ENCODE measurements at places on chromosomes 7 and 10.

DNA sequence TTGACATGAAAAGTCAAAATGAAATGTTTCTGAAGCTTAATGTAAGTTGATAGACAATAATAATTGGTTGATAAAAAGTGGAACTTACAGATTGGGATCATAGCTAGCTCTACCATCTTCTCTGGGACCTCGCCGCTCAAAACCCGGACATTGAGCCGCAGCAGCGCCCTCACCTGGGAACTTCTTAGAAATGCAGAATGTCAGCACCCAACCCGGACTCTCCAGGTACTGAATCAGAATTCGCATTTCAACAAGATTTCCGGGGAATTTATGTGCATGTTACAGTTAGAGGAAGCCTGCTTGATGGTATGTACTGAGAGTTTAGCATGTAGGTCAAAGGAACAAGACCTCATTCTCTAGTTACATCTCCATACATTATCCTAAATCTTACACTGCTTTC is 36.7 kb upstream of the ABLIM1 start:
- peak; percentile 16 for DNase-seq

DNA sequence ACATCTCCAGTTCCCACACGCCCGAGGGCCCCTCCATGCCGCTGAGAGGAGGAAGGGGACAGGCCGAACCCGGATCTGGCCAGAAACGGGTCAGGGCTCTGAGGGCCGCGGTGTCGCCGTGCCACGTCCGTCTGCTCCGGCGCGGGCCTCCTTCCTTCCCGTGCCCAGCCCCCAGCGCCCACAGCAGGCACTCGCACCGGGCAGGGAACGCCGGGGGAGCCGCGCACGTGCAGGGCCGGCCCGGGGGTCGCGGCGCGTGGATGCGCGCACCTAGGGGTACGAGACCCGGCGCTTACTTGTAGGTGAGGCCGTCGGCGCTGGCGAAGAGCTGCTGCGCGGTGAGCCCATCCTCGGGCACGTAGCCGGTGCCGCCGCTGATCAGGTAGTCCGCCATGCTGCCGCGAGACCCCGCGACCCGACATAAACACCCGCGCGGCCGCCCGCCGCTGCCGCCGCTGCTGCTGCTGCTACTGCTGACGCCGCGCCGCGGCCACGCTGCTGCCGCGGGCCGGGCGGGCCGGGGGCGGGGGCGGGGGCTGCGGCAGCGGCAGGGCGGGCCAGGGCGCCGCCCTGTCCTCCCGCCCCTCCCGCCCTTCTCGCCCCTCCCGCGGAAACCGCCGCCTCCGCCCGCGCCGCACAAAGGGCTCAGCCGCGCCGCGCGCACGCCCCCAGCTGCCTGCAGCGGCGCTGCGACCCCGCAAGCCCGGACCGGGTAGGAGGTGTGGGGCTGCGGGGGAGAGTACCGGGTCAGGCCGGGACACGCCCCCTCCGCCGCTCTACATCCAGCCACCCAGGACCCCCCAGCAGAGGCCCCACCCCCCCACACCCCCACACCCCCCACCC is 4.1 kb downstream of the IMPDH1 start:
- peak; percentile 54 for DNase-seq

DNA sequence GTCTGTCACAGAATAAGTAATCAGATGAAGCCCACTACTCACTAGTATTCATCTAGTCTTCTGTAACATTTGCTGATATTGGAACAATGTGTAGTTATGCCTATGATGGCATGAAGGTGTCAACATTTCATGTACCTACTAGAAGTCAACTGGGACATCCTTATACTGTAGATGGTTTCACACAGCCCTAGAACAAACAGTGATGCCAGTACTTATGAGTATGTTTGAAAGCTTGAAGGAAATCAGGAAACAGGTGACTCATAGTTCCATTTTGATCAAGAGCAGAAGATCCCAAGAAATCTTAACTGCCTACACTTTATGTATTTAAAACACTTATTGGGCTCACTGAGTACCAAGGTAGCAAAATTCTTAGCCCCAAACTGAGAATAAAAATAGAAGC is 1519.6 kb downstream of the REEP3 start:
- DNase-seq = no peak

- DNase-seq = no peak
These were observed 108.9 kb upstream of the NAMPT start for GRCh38 chr7:106393564-106394251.

- DNase-seq = no peak
These were observed 54.6 kb downstream of the NOD1 start for GRCh38 chr7:30423788-30424505.

DNA sequence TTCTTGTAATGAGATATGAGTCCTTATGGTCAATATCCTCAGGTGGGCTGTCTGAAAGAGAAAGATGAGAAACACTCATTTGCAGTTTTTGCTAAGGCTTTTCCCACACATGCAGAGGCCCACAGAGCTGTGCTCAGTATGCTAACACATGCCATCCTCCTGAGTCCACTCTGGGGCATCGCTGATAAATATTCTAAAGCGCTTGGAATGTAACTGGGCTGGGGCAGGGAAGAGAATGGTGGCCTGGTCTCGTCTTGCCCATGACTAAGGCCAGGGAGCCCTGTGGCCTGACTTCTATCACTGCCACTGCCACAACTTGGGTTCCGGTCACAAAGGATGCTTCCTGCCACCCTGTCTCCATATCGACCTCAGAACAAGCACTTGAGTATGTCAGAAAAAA is 199.7 kb upstream of the FRMD4A start:
- DNase-seq = no peak

- DNase-seq = no peak
These were observed 26.2 kb upstream of the ABLIM1 start for GRCh38 chr10:114684084-114684821.

- DNase-seq = no peak
These were observed 18.5 kb downstream of the MYH16 start for GRCh38 chr7:99290980-99291607.

DNA sequence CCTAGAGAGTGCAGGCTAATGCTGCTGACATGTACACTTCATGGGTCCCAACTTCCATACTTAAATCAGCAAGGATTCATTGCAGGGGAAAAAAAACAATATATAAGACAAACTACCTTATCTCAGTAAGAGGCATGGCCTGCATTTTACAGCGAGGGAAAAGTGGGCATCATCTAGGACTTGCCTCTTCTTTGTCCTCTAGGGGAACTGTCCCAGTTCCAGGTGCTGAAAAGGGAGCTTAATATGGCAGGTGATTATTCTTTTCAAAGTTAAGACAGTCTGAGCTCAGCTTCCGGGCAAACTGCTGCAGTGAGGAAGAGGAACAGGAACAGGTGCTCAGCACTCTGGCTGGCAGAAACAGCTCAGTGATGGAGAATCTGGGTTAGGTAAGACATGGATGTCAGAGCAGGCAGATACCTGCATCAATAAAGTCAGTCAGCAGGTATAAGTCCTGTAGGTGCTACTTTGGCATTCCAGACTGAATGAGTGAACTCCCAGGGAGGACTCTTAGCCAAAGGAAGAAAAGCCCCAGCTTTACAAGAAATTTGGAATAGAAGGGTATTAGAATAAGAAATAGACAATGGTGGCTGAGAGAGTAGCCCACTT is 147.2 kb downstream of the TMEM178B start:
- DNase-seq = no peak

GRCh38 chr10:97207756-97208346 is 22.1 kb upstream of the SLIT1 start:
- no peak for DNase-seq

DNA sequence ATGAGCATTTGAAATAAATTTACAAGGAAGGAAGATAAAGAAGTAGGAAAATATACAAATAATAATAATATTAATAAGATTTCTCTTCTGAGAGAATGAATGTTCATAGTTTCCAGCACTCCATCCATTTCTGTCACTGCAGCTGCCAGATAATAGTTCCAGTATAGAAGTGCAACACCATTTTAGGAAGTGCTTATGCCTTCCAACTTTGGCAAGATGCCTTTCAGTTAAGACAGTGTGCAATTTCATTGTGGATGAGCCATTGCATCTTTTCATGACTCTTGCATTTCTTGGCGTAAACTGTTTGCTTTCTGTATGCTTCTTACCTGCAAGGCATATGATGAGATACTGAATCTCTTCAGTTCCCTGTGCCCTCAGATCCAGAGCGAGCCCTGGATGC is 185.0 kb downstream of the PDE1C start:
- no peak for DNase-seq

DNA sequence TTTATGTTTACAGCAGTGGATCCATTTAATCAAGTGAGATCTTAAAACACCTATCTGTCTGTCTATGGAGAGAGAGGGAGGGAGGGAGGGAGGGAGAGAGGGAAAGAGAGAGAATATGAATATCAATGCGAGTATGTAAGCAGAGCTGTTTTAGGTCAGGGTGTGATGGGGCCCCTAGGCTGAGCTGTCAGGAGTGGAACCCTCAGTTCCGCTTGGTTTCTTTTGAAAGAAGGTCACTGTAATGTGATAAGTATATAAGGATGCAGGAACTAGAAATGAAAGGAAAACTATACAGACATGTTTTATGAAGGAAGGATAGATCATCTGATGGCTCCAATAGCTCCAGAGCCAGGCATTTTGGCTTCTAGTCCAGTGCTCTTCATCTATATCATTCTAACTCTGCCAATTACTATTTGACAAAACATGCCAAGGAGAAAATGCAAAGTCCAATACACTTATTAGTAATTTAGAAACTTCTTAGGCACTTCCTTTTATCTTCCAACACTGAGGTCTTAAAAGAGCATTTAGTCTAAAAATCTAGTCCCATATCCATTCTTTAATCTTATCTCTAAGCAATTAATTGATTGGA is 70.3 kb downstream of the NRCAM start:
- no peak for DNase-seq

DNA sequence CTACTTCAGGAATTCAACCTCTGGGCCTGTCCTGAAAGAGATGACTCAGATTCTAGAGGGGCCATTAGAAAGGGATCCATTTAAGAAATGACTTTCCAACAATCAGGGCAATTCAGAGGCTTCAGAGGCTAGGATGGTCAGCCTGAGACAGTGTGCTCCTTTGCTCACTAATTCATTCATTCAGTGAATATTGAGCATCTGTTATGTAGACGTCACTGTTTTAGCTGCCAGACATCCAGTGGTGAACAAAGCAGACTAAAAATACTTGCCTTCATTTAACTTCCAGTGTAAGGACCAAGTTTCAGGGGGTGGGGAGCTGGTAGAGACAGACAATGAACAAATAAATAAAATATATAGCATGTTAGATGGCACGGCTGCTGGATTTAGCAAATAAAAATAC is 1.6 kb downstream of the KIAA1217 start:
- DNase-seq = no peak

- peak; percentile 70 for DNase-seq
These were observed 7.4 kb upstream of the APBB1IP start for GRCh38 chr10:26430641-26431163.

GRCh38 chr10:12609435-12609834 is 260.1 kb downstream of the CAMK1D start:
- no peak for DNase-seq

GRCh38 chr10:5958675-5959074 is 18.7 kb downstream of the IL15RA start:
- no peak for DNase-seq

GRCh38 chr10:11270135-11270857 is 252.6 kb downstream of the CELF2 start:
- DNase-seq = peak; percentile 71

DNA sequence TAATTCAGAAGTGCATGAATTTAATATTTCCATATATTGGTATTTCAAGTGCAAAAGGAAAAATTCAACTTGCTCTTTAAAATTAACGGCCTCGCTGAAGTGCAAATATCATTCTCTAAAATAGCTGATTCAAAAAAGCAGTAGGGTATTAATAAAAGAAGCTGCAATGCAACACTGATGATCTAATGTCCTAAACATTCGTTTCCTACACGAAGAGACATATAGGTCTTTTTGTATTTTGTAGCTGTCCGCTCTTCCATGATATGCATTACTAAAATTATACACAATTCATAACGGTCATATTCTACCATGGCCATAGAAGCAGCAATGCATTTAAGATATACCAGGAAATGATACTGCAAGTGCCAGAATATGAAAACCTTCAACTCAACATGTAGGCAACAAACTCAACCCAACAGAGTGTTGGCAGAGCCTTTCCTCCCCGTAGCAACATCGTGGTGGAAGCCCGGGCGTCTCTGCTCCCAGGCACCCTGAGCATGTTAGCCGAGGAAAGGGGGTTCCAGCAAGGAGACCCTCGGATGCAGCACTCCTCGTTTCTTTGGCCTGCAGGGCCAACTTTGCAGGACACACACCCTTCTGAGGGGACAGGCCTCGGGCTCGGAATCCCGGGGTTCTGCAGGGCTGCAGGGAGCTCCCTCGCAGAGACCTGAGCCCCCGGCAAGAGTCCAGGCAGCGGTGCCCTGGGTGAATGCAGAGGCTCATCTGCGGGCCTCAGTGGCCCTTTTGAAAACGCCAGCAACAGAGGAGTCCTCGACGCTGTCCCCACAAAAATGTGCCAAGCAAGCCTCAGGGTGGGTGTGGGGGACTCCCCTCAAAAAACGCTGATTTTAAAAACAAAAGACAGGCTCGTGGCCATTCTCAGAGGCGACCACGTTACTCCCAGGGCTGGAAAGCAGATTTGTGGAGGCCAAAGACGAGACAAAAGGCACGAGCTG is 1.6 kb downstream of the FAM171A1 start:
- no peak for DNase-seq

DNA sequence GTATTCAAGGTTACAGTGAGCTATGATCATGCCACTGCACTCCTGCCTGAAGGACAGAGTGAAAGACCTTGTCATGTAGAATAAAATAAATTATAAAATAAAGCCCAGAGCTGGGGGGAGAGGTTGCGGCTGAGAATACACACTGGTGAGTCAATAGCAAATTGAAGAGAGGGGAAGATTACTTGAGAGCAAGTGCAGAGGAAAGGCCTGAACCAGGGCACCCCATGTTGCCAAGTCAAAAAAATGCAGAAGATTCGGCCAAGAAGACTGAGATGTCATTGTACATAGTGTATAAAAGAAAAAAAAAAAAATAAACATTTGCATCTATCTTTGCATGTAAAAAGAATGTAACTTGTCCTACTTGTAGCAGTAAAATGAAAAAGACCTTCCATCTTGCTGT is 32.5 kb downstream of the RHEB start:
- DNase-seq = no peak

- no peak for DNase-seq
These were observed 397.1 kb upstream of the POT1 start for GRCh38 chr7:125326666-125327255.

DNA sequence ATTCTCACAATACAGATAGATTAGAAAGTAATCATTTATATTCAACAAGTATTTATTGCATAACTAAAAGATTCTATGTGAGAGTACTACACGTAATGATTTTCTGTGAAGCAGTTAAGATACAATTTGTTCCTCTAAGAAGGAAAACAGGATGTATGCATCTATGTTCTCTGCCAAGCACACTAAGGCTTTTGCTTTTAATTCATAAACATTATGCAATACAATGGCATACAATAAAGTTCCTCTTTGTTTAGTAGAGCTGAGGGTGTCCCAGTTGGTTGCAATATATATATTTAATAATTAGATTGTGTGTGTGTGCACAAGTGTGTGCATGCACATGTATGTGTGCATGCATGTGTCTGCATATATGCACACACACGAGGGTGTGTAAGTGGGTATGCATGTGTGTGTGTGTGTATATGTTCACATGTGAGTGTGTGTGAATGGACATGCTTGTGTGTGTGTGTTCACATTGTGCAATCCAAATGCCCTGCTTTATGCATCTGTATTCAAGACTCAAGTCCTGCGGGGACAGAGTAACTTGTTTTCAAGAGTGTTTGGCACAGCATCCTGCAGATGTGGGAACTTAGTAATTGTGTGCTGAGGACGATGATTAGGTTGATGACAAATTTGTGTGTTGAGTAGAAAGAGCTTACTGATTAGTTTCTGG is 481.5 kb upstream of the KLF6 start:
- no peak for DNase-seq

- no peak for DNase-seq
These were observed 303.4 kb downstream of the PLXNA4 start for GRCh38 chr7:132272763-132273371.

- no peak for DNase-seq
These were observed 88.5 kb downstream of the PPP1R9A start for GRCh38 chr7:94995921-94996320.
